ENCODE measurements at places on chromosomes 5 and 9.

- no peak for DNase-seq
Measured at GRCh38 chr9:68547417-68547816, 6.7 kb upstream of the TMEM252 start.

DNA sequence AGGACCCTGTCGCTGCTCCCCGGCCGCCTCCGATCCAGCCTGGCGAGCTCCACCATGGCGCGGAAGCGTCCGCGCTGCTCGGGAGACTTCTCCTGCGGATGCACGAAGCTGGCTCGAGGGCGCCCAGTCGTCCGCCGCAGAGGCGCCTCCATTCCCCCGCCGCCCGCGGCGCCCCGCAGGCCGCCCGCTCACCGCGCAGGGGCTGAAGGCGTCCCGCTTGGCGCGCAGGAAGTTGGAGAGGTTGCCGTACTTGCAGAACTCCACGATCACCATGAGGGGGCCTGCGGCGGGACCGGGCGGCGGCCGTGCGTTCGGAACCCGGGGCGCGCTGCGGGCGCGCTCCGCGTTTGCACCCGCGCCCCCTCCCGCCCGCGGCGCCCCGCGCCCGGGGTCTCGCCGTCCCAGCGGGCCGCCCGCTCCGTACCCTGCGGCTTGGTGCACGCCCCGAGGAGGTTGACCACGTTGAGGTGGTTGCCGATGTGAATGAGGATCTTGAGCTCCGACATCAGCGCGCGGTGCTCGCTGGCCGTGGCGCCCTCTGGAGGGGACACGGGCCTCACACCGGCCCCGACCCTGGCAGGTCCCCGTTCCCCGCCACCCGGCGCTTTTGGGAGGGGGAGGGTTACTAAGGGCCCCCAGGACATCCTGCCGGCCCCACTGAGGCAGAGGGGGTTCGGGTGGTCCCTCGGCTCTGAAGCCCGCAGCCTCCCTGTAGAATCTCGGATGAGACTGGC is 27.7 kb upstream of the SCGB3A1 start:
- DNase-seq, result peak; percentile 23

- DNase-seq, result no peak
Measured at GRCh38 chr5:139805545-139805944, 9.9 kb downstream of the PSD2 start.

DNA sequence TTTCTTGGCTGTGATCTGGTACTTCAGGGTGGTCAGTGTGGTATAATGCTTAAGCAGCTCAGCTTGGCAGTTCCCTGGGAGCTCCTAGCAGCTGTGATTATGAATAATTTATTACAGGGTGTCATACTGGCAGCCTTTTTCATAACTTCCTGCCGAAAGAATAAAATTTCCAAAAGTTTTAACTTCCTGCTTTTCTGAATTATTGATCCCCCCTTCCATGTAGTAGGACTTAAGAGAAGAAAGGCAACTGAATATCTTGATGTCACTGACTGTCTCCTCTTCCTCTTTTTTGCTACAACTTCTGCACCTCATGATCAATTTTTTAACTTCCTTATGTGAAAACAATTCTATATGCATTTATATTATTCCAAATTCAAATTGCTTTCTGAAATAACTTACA is 74.3 kb upstream of the SPEF2 start:
- DNase-seq, result no peak

GRCh38 chr5:135593886-135594285 is 15.1 kb upstream of the CXCL14 start:
- DNase-seq, result no peak

DNA sequence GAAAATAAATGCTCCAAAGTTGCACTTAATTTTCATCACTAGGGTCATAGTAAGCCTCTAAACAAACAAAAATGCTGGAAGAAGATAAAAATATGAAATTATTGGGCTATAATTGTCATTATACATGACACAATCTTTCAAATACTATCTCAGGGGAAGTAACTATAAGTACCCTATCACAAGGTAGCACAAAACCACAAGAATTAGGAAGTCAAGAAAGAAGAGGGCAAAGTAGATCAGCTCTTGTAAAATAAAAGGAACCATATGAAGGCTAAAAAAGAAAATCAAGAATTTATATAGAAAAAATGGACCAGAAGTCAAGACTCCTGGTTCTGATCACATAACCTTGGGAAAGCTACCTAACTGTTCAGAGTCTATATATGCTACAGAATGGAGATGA is 48.1 kb downstream of the DIAPH1 start:
- DNase-seq, result no peak

DNA sequence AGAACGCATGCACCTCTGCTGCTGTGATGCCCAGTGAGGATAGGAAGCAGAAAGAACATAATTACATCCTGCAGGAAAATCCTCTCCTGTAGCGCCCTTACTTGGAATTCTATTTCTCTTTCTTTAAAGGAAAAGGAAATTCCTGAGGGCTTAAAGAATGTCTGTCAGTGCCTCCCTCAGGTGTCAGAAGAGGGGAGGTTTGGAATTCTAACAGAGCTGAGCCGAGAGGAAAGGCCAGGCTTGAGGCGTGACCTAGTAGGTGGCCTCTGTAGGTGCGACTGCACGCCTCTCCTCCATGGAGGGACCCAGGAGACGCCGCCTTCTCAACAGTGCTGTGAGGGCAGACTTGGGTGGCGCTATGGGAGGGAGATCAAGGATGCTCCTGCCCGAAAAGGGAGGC is 55.9 kb upstream of the ERCC6L2 start:
- DNase-seq, result no peak

- no peak for DNase-seq
Measured at GRCh38 chr5:59282726-59283125, 610.8 kb downstream of the PDE4D start.

- no peak for DNase-seq
Measured at GRCh38 chr5:11903614-11904264, 507 bp downstream of the CTNND2 start.

DNA sequence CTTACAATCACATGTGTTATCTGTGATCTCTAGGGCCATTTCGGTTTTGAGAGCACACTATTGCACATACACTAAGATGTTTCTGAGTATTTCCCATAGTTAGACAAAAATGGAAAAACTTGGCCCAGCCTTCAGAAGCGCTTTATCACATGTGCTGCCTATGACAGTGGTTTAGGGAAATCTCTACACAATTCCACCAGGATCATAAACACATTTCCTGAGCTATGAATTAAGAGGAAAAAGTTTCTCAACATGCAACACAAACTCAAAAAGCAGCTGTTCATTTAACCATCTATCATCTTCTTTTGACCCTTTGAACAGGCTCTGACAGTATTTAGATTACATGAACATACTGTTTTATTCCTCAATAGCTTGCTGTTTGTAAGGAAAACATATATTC is 15.1 kb downstream of the FGF1 start:
- DNase-seq, result no peak

DNA sequence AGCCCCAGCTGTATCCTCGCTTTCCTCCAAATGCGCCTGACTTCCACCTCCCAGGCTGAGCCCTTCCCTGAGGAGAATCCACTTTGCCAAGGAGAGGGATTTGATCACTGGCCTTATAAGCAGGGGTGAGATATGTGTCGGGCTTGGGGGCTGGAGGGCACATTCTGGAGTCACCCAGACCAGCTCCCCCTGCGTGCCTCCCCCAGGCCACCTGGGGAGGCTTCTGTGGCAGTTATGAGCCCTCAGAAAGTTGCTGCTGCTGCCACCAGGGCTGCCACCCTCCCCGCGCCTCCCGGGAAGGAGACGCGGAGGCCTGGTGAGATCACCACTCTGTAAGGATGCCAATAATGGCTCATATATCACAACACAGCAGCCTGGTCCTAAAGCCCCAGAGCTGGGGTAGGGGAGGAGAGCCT is 211.5 kb downstream of the PAPPA start:
- DNase-seq, result no peak

GRCh38 chr5:68024426-68024825 is 191.1 kb upstream of the PIK3R1 start:
- no peak for DNase-seq

All from stimulated activated naive CD4-positive, alpha-beta T cell (primary cell).